NCI-H524 (cell line): ENCODE measurements at places on chromosomes 7 and 10.

DNA sequence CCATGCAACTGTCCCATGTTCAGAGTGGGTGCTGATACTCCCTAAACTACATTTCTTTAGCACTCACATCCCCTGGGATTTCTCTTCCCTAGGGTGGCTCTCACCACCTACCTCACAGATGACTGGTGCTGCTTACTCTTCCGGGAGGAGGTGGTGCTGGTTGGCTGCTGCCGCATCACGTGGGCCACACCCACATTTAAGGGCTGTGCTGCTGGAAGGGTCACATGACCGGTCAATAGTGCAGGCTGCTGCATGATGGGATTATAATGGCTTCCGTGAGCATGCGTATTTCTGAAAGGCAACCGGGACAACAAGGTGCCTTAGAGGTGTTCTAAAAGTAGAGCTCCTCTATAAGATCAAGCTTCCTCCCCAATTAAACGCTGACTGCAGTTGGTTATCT lies 76.8 kb downstream of the CLEC2L start:
- no peak for DNase-seq

DNA sequence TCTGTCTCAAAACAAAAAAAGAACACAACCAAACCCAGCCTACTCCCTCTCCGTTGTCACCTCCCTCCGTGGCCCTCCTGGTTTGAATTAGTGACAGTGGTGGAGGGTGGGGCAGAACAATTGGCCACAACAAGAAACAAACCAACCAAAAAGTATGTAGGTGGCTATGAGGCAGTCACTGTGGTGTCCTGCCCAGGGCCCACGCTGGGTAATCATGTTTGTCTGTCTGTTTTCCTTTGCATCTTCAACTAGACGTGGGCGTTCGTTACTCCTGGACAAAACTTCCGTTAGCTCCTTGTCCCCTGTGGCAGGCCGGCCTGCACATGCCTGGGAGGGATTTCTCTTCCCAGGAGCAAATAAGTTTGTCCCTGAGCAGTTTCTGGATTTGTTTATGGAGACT lies 78.4 kb downstream of the XRCC2 start:
- no peak for DNase-seq

GRCh38 chr10:2985729-2986232 lies 81.6 kb upstream of the PFKP start:
- DNase-seq, result no peak

- DNase-seq, result no peak
Observed at GRCh38 chr10:11724938-11725776, 17.0 kb upstream of the ECHDC3 start.

DNA sequence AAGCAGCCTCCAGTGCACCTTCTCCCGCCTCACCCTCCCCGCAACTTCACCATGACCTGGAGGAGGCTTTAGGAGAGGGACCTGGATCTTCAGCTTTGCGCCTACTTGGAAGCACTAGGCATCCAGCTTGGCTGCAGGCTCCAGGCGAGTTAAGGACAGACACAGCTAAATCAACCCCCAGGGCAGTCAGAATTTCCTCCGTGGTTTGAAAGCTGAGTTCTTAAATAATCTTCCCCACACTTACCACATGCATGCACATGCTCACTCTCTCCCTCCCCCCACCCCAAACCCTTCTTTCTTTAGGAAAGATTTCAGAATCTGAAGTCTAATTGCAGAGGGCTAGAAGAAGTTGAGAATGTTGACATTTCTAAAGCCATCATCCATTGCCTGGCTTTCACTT lies 36.7 kb upstream of the LRRC4 start:
- DNase-seq, result no peak

- DNase-seq, result no peak
Observed at GRCh38 chr10:62796896-62797295, 7.6 kb upstream of the ADO start.
